ENCODE measurements at places on chromosomes 3 and 15. TPM values are rescaled to one million over a fixed set of nuclear protein-coding genes. Genes with fewer than 3 reads are reported as not detected.

The TM4SF4 gene
- total RNA-seq: not detected

The ACAN gene
- total RNA-seq: 171 TPM

The TERC gene
- total RNA-seq: 1.4 TPM

The IGSF10 gene
- total RNA-seq: 0.10 TPM

The B2M gene
- 496 TPM for total RNA-seq

DNA sequence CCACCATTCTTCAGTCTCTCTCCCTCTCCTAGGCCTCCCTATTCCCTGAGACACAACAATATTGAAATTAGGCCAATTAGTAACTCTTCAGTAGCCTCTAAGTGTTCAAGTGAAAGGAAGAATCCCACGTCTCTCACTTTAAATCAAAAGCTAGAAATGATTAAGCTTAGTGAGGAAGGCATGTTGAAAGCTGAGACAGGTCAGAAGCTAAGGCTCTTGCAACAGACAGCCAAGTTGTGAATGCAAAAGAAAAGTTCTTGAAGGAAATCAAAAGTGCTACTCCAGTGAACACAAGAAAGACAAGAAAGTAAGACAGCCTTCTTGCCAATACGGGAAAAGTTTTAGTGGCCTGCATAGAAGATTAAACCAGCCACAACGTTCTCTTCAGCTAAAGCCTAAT, 41.3 kb downstream of the PPM1L start:
- no peaks in the 10 kb centered on the region for H3K27me3 ChIP-seq
- peaks cover 8% of the 10 kb centered on the region for H3K4me1 ChIP-seq
- H3K36me3 ChIP-seq: no peaks in the 10 kb centered on the region
- no peak for DNase-seq
- no peak overlapping the region for H3K4me3 ChIP-seq

GRCh38 chr15:52280326-52281084, 15.1 kb downstream of the MYO5C start:
- DNase-seq: no peak
- no peak overlapping the region for H3K4me3 ChIP-seq
- no peak overlapping the region for H3K27ac ChIP-seq
- H3K27me3 ChIP-seq: no peaks in the 10 kb centered on the region
- no peaks in the 10 kb centered on the region for H3K4me1 ChIP-seq
- H3K36me3 ChIP-seq: peaks cover 3% of the 10 kb centered on the region

DNA sequence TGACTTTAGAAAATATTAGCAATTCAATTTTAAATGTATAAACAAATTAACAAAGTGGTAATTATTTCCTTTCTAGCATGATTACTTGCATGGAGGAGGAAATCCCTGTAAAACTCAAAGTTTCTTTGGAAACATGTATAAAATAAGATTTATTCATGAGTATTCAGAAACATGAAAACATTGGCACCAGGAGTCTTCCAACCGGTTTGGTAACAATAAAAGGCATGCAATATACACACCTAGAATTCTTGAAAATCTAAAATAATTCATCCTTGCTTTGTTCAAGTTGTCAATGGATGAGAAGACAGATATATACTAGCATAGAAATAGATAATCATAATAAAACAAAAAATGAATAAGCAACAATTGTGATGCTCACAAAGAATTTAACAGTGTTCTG, 76.4 kb downstream of the ZPLD1 start:
- H3K4me3 ChIP-seq: no peak overlapping the region
- no peak overlapping the region for H3K27ac ChIP-seq
- no peaks in the 10 kb centered on the region for H3K36me3 ChIP-seq
- no peaks in the 10 kb centered on the region for H3K4me1 ChIP-seq
- H3K27me3 ChIP-seq: peaks cover 18% of the 10 kb centered on the region

DNA sequence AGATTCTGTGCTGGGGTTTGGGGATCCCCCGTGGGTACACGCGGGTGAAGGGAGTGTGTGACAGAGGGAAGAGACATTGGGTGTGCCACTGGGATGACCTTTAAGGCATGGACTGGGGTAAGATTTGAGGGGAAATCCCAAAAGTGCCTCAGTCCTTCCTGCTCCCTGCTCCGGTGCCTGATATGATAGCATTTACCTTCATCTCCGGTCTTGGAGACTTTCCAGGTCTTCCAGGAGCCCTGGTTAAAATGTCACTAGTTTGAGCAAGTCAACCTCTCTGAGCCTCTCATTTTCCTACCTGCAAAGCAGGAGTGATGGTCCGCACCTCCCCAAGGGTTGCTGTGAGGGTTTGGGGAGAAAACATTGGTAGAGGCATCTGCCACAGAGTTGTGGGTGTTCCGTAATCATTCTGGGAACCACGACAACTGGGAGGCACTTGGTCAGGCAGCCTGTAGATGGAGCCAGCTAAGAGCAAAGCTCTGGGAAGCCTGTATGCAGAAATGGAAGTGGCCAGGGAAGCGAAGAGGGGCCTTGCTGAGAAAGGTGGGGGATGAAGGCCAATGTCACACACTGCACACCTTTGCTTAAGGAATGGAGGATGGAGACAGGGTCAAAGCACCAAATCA, 33.9 kb upstream of the KIF23 start:
- no peak for DNase-seq
- no peaks in the 10 kb centered on the region for H3K4me1 ChIP-seq
- H3K27me3 ChIP-seq: no peaks in the 10 kb centered on the region
- peaks cover 3% of the 10 kb centered on the region for H3K36me3 ChIP-seq
- no peak overlapping the region for H3K27ac ChIP-seq

DNA sequence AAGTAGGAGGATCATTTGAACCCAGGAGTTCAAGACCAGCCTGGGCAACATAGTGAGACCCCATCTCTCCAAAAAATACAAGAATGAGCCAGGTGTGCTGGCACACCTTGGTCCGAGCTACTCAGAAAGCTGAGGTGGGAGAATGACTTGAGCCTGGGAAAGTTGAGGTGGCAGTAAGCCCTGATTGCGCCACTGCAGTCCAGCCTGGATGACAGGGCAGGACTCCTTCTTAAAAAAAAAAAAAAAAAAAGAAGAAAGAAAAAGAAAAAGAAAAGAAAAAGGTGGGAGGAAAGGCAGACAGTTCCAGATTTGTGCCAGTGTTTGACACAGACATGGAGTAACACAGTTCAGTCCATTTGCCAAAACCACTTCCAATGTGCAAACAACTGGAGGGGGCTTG, 75.7 kb downstream of the ATP10A start:
- H3K27ac ChIP-seq: peak overlapping the region; percentile 98
- no peaks in the 10 kb centered on the region for H3K27me3 ChIP-seq
- H3K4me1 ChIP-seq: peaks cover 93% of the 10 kb centered on the region
- no peak overlapping the region for H3K4me3 ChIP-seq
- peaks cover 6% of the 10 kb centered on the region for H3K36me3 ChIP-seq

GRCh38 chr3:170144437-170144843, 37.1 kb downstream of the PHC3 start:
- peaks cover 3% of the 10 kb centered on the region for H3K4me1 ChIP-seq
- peaks cover 10% of the 10 kb centered on the region for H3K36me3 ChIP-seq
- no peaks in the 10 kb centered on the region for H3K27me3 ChIP-seq
- no peak overlapping the region for H3K4me3 ChIP-seq

DNA sequence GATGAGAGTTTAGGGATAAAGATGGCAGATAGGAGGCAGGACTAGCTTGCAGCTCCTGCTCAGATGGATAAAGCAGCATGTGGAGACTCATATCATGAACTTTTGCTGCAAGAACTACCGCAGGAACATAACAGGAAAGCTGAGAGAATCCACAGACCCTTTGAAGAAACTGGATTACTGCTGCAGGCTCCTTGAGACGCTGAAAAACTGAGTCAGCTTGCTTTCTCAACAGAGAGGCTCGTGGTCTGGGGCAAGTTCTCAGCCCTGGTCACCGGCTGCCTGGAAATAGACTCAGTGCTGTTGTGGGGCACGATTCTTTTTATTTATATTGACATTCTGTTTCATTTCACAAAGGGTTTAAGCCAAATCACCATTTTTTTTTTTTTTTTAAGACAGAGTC, 28.8 kb upstream of the TRIM59 start:
- peak overlapping the region; percentile 19 for H3K27ac ChIP-seq
- no peaks in the 10 kb centered on the region for H3K27me3 ChIP-seq
- H3K4me3 ChIP-seq: no peak overlapping the region
- DNase-seq: no peak
- no peaks in the 10 kb centered on the region for H3K36me3 ChIP-seq
- peaks cover 47% of the 10 kb centered on the region for H3K4me1 ChIP-seq

GRCh38 chr3:72380193-72380592, 468.1 kb downstream of the SHQ1 start:
- H3K36me3 ChIP-seq: peaks cover 7% of the 10 kb centered on the region
- peak overlapping the region; percentile 4 for H3K27ac ChIP-seq
- H3K4me3 ChIP-seq: no peak overlapping the region
- no peak for DNase-seq
- H3K27me3 ChIP-seq: no peaks in the 10 kb centered on the region

GRCh38 chr3:197802779-197803459, 11.9 kb downstream of the LRCH3 start:
- no peak overlapping the region for H3K27ac ChIP-seq
- H3K4me3 ChIP-seq: no peak overlapping the region
- no peaks in the 10 kb centered on the region for H3K36me3 ChIP-seq
- no peak for DNase-seq
- H3K27me3 ChIP-seq: no peaks in the 10 kb centered on the region
- H3K4me1 ChIP-seq: peaks cover 58% of the 10 kb centered on the region

DNA sequence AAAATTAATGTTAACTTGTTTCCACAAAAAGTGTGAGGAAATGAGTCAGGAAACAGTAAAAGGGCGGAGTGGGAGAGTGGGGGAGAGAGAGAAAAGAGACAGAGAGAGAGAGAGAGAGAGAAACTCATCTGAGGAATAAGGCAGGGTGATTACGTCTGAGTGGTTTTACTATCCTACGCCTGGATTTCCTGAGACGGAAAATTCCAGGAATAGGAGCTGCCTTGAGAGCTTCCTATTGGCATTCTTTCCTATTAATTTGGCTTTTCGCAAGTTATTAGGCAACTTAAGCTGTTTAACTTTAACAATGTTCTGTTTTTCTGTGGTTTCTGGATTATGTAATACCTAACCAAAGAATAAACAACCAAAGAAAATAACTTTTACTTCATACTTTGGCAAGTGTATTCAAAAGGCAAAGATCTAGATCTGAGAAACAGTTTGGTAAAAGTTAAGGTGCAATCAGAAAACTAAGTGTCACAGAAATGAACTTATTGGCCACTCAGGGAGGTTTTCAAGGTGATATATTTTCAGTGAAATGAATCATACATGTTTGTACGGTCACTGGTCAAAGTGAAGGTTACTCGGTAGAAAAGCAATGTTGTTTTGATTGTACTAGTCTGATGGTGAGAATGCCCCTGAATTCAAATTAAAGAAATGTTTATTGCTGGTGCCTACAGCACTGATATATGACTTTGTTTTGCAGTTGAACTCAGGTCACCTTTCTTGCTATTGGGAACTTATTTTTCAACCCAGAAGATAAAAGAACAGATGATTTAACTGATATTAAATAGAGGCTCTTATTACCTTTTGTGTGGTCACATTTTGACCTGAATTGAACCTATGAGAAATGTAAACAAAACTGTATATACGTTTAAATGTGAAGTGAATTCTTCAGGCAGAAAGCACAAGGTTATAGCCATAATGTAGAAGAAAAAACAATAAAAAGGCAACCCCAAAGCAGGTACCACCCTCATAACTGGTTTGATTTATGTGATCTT, 39.9 kb upstream of the TNFSF10 start:
- no peak for DNase-seq
- peaks cover 21% of the 10 kb centered on the region for H3K4me1 ChIP-seq
- H3K27me3 ChIP-seq: no peaks in the 10 kb centered on the region
- H3K27ac ChIP-seq: peak overlapping the region; percentile 88
- H3K36me3 ChIP-seq: no peaks in the 10 kb centered on the region

DNA sequence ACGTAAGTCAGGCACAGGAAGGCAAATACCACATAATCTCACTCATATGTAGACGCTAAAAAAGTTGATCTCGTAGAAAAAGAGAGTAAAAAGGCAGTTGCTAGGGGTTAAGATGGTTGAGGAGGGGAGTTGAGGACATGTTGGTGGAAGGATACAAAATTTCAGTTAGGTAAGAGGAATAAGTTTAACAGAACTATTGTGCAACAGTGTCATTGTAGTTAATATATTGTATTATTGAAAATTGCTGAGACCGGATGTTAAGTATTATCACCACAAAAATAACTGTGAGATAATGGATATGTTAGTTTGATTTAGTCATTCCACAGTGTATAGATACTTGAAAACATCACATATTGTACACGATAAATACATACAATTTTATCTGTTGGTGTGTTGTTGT, 139.1 kb downstream of the ADAMTSL3 start:
- no peaks in the 10 kb centered on the region for H3K27me3 ChIP-seq
- H3K4me3 ChIP-seq: no peak overlapping the region
- no peaks in the 10 kb centered on the region for H3K36me3 ChIP-seq
- no peak for DNase-seq
- no peaks in the 10 kb centered on the region for H3K4me1 ChIP-seq

DNA sequence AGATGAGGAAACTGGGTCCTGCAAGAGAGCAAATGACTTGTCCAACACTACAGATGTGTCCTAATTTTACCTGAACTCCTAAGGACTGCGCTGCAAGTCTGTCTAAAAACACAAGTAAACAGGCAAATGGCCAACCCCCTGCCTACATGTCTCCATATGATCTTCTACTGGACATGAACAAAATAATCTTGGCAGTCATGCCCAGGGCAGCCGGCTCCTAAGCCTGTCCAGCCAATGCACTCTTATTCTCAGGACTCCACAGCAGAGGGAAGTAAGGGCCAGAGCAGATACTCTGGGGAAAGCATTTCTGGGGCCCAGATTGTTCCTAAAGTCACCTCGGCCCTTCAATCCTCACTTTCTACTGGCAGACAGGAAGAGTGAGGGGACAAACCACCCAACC, 10.3 kb downstream of the COLQ start:
- peaks cover 15% of the 10 kb centered on the region for H3K4me1 ChIP-seq
- no peaks in the 10 kb centered on the region for H3K27me3 ChIP-seq
- H3K4me3 ChIP-seq: no peak overlapping the region
- DNase-seq: no peak

DNA sequence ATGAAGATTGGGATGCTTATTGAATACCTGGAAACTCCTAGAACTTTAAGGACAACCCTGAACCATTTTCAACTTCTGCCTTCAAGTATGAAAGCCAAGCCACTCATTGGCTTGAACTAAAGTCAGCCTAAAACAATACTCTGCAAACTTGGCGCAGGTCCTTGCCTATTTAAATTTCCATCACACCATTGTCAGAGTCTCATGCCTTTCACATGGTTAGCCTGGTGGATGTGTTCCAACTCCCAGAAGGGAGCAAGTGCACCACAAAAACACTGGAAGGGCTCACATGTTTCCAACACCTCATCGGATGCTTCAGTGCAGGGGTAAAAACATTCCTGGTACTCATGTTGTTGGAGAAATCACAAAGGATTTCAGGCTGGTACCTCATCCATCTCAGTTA, 511.6 kb upstream of the MDFIC2 start:
- DNase-seq: no peak
- H3K27me3 ChIP-seq: no peaks in the 10 kb centered on the region
- H3K4me1 ChIP-seq: peaks cover 69% of the 10 kb centered on the region
- peak overlapping the region; percentile 78 for H3K27ac ChIP-seq
- no peak overlapping the region for H3K4me3 ChIP-seq

DNA sequence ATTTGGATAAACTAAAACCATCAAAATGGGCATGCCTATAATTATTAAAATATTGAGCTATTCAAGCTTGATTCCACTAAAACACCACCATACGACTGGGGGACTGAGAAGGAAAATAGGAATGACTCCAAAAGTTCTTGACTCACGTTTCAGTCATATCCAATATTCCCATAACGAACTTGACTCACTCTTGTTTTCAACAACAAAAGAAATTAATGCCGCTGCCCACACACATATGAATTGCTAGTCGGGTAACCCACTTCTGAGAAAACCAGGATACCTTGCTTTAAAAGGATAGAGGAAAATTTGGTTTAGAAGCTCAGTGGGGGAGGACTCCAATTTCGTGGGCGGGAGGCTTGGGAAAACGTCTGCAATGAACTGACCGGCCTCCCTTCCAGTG, 5.2 kb downstream of the HTR3C start:
- DNase-seq: no peak
- no peak overlapping the region for H3K27ac ChIP-seq
- no peak overlapping the region for H3K4me3 ChIP-seq
- H3K36me3 ChIP-seq: no peaks in the 10 kb centered on the region
- no peaks in the 10 kb centered on the region for H3K4me1 ChIP-seq
